H9 (cell line): ENCODE measurements at places on chromosomes 4 and X. TPM values are rescaled to one million over a fixed set of nuclear protein-coding genes. Genes with fewer than 3 reads are reported as not detected.

DNA sequence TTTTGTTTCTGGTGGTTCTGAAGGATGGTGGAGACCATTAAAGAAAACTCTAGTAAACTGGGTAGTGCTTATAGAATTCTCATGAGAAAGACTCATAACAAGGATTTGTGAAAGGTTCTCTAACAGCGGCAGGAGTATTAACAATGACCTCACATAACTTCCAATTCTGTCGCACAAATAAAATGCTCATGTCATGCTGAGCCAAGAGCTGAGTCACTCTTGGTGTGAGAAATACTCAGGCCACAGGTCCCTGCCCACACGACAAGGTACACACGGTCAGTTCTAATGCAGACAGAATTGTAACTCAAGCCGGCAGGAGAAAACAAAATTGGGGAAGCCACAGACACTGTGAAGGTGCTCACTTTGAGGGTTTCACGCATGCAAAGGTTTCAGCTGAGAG is 34.4 kb upstream of the C4orf50 start:
- H3K27me3 ChIP-seq, result no peaks in the 10 kb centered on the region
- no peak for DNase-seq
- no peaks in the 10 kb centered on the region for H3K36me3 ChIP-seq
- no peak overlapping the region for H3K4me3 ChIP-seq

- DNase-seq, result peak; percentile 35
- no peaks in the 10 kb centered on the region; the same call in 1 of the 2 replicates for H3K4me1 ChIP-seq
- H3K27me3 ChIP-seq, result peaks cover 2% of the 10 kb centered on the region; the same call in 1 of the 2 replicates
Measured at GRCh38 chr4:1459722-1460511, 53.7 kb upstream of the NKX1-1 start.

DNA sequence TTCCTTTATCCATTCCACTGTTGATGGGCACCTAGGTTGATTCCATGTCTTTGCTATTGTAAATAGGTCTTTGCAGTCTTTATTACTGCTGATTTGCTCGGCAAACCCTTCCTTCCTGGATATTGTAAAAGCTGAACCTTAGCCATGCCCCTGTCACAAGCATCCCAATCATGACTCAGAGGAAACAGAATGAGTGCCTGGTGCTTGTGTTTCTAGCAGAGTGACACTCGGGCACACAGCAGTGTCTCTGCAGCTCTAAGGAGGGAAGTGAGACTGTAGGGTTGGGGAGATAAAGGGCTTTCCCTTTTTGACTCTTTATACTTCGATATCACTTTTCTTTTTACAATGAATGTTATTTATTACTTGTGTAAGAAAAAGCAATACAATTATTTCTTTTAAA is 83.3 kb downstream of the AKAP4 start:
- H3K4me1 ChIP-seq, result no peaks in the 10 kb centered on the region; the same call in 1 of the 2 replicates
- DNase-seq, result no peak
- no peaks in the 10 kb centered on the region for H3K27me3 ChIP-seq
- no peak overlapping the region for H3K27ac ChIP-seq

GRCh38 chr4:177267911-177268310 is 41.8 kb upstream of the NEIL3 start:
- no peak overlapping the region for H3K4me3 ChIP-seq
- no peaks in the 10 kb centered on the region for H3K36me3 ChIP-seq
- H3K27me3 ChIP-seq, result no peaks in the 10 kb centered on the region
- no peak overlapping the region for H3K27ac ChIP-seq
- no peaks in the 10 kb centered on the region; the same call in 1 of the 2 replicates for H3K4me1 ChIP-seq

GRCh38 chr4:35793045-35793722 is 451.1 kb downstream of the ARAP2 start:
- no peaks in the 10 kb centered on the region for H3K4me1 ChIP-seq
- H3K27me3 ChIP-seq, result no peaks in the 10 kb centered on the region
- H3K36me3 ChIP-seq, result peaks cover 15% of the 10 kb centered on the region
- no peak overlapping the region for H3K27ac ChIP-seq
- H3K4me3 ChIP-seq, result no peak overlapping the region
- no peak for DNase-seq

DNA sequence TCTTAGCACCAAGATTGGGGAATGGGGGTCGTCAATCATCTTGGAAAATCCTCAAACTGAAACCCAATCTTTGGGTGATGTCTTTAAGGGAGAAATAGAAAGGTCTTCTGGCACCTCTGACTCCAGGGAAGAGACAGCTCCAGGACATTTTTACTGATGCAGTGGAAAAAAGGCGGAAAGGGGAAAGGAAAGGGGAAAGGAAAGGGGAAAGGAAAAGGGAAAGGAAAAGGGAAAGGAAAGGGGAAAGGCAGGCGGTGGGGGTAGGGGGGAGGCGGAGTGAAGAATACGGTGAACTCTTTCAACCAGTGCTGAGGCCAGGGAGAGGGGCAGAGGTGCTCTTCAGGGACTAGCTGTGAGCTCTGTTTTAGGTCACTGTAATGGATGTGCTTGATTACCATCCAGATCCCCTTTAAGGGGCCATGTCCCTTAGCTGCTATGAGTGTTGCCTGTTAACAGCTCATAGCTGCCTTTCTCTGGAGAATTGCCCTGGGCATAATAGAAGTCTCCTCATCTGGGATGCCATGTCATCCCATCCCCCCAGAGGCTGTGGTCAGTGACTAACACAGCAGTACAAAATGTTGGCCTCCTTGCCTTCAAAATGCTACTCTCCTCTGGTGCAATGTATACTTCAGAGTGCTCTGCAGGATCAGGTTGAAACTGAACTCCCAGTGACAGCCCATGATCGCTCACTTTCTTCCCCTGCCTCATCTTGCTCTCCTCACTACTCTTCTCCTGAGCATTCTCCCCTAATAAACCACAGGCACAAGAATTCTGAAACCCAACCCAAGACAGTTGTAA is 92.4 kb upstream of the AP1S2 start:
- H3K27me3 ChIP-seq, result no peaks in the 10 kb centered on the region
- peaks cover 6% of the 10 kb centered on the region; the same call in 2 of the 3 replicates for H3K36me3 ChIP-seq
- H3K4me1 ChIP-seq, result peaks cover 7% of the 10 kb centered on the region; the same call in 1 of the 2 replicates
- no peak overlapping the region for H3K4me3 ChIP-seq
- DNase-seq, result no peak
- H3K27ac ChIP-seq, result peak overlapping the region; percentile 27

DNA sequence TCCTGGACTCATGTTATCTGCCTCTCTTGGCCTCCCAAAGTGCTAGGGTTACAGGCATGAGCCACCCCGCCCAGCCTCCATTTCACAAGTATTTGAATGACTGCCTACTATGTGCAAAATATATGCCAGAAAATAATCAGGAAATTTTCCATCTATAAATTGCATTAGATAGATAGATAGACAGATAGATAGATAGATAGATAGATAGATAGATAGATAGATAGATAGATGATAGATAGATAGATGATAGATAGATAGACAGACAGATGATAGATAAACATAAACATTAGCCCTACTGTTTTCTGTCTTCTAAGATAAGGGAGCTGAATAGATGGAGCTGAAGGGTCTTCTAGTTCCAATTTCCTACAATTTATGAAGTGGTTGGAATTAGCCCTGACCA is 87.4 kb upstream of the TRIM2 start:
- no peaks in the 10 kb centered on the region; the same call in 1 of the 2 replicates for H3K27me3 ChIP-seq
- no peak overlapping the region for H3K4me3 ChIP-seq
- no peaks in the 10 kb centered on the region for H3K4me1 ChIP-seq
- H3K27ac ChIP-seq, result no peak overlapping the region
- no peak for DNase-seq
- H3K36me3 ChIP-seq, result no peaks in the 10 kb centered on the region

DNA sequence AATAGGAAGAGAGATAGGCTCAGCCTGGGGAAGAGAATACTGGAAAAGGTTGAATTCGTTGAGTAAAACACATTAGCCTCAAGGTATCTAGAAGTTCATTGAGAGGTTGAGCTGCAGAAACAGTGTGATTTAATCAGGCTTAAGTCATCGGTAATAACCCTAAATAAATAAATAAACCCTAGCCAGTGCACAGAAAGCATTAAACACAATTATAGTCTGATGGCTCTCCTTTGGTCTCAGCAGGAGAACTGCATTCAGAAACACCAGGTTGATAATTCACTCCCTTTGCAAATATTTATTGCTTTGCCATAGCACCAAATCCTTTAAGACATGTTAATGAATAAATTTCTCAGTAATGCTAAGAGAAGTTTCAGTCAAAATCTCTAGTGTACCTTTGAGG is 9.6 kb downstream of the DCX start:
- no peak overlapping the region for H3K4me3 ChIP-seq
- no peaks in the 10 kb centered on the region for H3K4me1 ChIP-seq
- H3K27ac ChIP-seq, result no peak overlapping the region
- DNase-seq, result no peak
- H3K36me3 ChIP-seq, result no peaks in the 10 kb centered on the region

DNA sequence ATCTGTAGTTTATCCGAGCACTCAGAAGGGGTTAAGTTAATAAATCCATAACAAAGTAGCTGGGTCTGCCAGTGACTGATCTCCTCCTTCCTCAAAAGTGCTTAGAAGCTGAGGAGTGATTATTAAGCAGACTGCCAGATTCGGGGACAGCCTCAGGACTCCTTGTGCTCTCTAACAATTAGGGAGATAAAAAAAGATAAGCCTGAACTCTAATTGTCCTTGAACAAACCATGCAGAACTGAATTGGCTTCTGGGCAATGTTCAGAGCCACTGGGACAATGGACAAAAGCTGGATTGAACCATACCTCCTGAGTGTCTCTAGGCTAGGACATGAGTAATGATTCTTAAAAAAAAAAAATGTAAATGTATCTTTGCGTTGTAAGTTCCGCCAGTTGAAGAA is 22.7 kb upstream of the GRPR start:
- peaks cover 4% of the 10 kb centered on the region; the same call in 1 of the 2 replicates for H3K4me1 ChIP-seq
- H3K27ac ChIP-seq, result no peak overlapping the region
- no peaks in the 10 kb centered on the region for H3K27me3 ChIP-seq
- no peak overlapping the region for H3K4me3 ChIP-seq
- DNase-seq, result no peak

DNA sequence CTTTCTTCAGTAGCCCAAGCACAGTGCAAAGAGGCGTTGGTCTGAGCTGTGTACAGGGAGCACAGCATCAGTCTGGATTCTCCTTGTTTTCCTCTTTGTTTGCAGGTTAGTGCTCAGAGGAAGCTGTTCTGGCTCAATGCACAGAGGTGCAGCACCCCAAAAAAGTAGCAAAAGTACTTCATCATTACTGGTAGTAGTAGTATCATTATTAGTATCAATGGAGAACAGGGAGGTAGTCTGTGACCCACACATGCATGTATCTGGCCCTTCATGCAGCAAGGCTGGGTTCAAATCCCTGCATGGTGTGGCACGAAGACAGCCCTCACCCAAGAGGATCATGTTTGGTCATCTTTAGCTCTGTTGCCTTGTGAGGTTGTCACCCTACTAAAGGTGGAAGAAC is 68.7 kb downstream of the CXXC4 start:
- no peak overlapping the region for H3K4me3 ChIP-seq
- no peak for DNase-seq
- peaks cover 9% of the 10 kb centered on the region; the same call in 1 of the 2 replicates for H3K4me1 ChIP-seq
- peaks cover 4% of the 10 kb centered on the region; the same call in 1 of the 2 replicates for H3K36me3 ChIP-seq
- no peaks in the 10 kb centered on the region for H3K27me3 ChIP-seq

- no peak overlapping the region for H3K27ac ChIP-seq
- no peak for DNase-seq
- no peaks in the 10 kb centered on the region for H3K4me1 ChIP-seq
- H3K4me3 ChIP-seq, result no peak overlapping the region
- H3K36me3 ChIP-seq, result no peaks in the 10 kb centered on the region
Measured at GRCh38 chr4:95377366-95377900, 171.3 kb downstream of the UNC5C start.

DNA sequence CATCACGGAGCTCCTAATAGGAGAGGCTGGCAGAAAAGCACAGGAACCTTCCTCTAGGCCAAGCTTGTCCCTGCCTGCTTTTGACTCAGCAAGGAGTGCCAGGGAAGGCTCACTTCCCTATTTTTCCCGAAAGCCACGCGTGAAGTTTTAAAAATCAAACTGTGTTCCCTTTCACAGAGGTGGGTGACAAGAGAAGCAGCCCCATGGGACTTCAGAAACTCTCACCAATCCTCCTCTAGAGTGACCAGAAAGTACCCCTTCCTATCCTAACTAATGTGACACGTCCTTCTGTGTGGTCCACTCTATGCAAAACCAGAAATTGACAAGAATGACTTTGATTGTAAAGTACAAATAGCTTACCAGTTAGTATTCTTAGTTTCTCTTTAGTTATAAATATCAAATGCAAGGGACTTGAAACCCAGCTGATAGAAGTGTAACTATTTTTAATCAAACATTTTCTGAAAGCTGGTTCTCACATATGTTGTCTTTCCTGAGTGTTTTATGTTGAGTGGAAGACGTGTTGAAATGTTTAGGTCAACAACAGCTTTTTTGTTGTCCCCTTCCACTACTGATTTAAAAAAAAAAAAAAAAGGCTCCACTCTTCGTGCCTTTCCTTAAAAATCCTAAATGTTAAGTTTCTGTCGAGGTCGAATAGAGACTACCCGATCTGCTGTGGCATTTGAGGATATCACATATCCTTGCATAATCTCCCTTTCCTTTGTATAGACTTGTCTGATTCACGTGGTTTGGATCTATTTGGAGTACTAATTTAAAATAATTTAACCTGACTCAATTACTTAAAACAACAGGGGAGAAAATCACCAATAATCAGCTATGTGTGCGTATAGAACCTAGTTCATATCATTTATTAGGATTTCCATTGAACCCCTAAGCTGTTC is 42.1 kb downstream of the NFKB1 start:
- DNase-seq, result no peak
- no peaks in the 10 kb centered on the region for H3K27me3 ChIP-seq
- no peaks in the 10 kb centered on the region for H3K4me1 ChIP-seq
- H3K4me3 ChIP-seq, result no peak overlapping the region

DNA sequence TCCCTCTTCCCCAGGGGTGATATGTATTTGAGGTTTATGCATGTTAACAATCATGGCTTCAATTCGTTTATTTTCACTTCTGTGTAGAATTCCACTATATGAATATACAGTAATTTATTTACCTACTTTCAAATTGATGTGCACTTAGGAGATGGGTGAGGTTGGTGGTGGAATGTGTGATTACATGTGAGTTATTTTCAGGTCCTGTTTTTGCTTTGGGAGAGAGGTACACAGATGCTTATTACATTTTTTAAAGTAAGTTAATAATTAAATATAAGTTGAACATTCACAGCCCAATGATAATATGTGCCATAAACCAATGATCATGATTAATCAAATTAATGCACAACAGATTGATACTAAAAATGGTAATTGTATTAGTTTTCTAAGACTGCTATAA is 79.5 kb downstream of the SPRY1 start:
- peaks cover 3% of the 10 kb centered on the region; the same call in 1 of the 2 replicates for H3K4me1 ChIP-seq
- H3K4me3 ChIP-seq, result no peak overlapping the region
- H3K36me3 ChIP-seq, result no peaks in the 10 kb centered on the region
- DNase-seq, result no peak

DNA sequence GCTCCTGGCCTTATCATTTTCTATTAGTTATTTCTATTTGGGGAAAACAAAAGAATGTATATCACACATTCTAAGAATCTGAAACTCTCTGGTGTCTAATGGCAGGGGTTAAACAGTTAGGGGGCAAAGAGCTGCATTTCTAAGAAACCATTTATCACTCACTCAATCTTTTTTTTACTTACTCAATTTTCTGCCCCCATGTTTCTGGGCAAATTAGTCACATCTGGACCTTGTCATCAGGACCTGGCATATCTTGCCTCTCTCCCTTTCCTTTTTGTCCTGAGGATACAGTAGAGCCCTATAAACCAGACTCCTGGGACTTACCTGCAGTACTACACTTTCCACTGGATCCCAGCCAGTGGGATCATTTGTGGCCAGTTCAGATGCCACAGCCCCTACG is 89.1 kb downstream of the ANXA3 start:
- no peaks in the 10 kb centered on the region for H3K36me3 ChIP-seq
- H3K4me3 ChIP-seq, result no peak overlapping the region
- H3K4me1 ChIP-seq, result no peaks in the 10 kb centered on the region

Gene AMTN
- not detected in 2 replicates for total RNA-seq

Gene HTN1
- total RNA-seq, result not detected in 2 replicates

Gene APBB2
- total RNA-seq, result 36.3 and 39.6 TPM in 2 replicates

Gene TENM3
- 49.1 and 49.6 TPM in 2 replicates for total RNA-seq

Gene AWAT2
- total RNA-seq, result not detected in 2 replicates
